ENCODE measurements at places on chromosomes 6 and 20.

- no peak for DNase-seq
These were observed 125.9 kb downstream of the OGFRL1 start for GRCh38 chr6:71414486-71414885.

GRCh38 chr6:7763881-7764280 is 38.0 kb downstream of the BMP6 start:
- no peak for DNase-seq

DNA sequence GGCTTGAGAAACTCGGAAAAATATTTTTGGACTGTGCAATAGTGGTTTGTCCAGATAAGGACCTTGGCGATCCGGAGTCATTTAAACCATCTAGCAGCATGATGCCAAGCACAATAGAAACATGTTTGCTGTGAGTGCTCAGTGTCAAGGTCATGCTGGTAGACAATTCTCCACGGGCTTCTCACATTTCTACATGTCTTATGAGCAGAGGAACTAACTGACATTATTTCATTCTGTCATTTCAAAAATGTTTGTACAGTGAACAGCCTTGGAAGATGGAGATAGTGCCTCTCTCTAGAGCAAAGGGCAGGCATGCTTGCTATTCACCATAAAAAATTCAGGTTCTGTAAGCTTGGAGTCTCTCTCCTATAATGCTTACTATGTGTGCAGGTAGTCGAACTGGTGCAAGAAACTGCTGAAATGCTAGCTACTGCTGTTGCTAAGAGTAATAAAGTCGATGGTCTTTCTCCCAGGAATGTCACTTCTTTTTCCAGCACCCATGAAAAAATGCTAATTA is 25.4 kb upstream of the CCN2 start:
- DNase-seq = no peak

DNA sequence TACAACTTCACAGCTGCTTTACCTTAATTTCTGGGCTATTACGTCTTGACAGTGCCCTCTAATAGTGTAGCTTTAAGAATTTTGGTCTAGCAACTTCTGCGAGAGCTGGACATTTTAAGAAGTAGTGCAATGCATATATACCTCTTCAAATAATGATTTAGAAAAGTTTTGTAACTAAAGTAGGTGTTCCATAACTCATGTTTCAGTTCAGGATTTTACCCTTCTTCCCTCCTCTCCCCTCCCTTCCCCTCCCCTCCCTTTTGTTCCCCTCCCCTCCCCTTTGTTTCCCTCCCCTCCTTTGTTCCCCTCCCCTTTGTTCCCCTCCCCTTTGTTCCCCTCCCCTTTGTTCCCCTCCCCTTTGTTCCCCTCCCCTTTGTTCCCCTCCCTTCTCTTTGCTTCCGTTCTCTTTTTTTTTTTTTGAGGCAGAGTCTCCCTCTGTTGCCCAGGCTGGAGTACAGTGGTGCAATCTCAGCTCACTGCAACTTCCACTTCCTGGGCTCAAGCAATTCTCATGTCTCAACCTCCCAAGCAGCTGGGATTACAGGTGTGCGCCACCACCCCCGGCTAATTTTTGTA is 28.8 kb upstream of the TRAM2 start:
- no peak for DNase-seq

GRCh38 chr6:85706272-85706671 is 63.6 kb upstream of the SYNCRIP start:
- DNase-seq = no peak

GRCh38 chr6:134314006-134314821 is 3.7 kb downstream of the SGK1 start:
- DNase-seq = no peak

Measured in epithelial cell of esophagus (primary cell).